Esophagus muscularis mucosa (tissue), 4 donors: ENCODE measurements at places on chromosomes 12 and 14.

DNA sequence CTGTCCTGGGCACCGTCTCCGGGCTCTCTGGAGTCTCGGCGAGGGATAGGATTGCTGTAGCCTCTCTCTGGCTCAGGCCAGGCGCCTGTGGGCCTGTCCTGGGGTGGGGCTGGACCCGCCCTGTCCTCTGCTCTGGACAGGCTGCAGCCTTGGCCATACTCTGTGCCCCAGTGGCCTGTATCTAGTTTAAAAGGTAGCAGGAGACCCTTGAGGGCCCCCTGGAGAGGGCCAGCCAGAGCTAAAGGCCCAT lies 1.8 kb downstream of the KIF26A start:
- H3K36me3 ChIP-seq = no peaks in the 10 kb centered on the region
- no peak for DNase-seq
- H3K4me3 ChIP-seq = peak overlapping the region; percentile 57
- no peak overlapping the region for H3K27ac ChIP-seq

DNA sequence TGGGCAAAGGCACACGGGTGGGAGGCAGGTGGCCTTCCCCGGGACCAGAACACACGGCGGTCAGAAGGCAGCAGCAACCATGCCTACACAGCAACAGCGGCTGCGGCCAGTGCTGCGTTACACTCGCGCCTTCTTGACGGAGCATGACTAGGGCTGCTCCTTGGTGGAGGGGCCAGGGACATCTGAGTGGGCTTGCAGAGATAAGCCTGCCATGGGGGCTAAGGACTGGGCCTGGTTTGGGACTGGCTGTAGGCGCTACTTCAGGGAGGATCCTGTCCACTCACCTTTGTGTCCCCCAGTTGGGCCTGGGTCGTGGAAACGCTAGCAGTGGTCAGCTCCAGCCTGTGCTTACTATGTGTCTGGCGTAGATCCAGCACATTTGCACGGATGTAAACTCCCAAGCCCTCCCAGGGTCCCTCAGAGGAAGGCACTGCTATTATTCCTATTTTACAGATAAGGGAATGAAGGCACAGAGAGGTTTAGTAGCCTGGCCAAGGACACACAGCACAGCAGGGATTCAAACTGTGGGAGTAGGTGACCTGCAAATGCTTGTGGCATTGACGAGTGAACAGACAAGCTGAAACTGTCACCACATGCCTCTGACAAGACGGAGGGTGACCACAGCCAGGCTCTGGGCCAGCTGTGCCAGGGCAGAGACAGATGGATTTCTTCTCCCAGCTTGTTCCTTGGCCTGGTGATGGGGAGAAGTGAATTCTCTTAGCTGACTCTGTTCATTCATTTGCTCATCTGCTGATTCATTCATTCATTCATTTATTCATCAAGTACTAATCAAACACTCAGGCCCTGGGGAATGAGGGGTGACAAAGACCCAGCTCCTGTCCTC lies 31.9 kb upstream of the DLK1 start:
- no peaks in the 10 kb centered on the region for H3K4me1 ChIP-seq
- H3K27me3 ChIP-seq = no peaks in the 10 kb centered on the region
- H3K36me3 ChIP-seq = no peaks in the 10 kb centered on the region

GRCh38 chr14:22882529-22883172 lies 371 bp upstream of the REM2 start:
- peaks cover 5% of the 10 kb centered on the region for H3K27me3 ChIP-seq
- peaks cover 21% of the 10 kb centered on the region for H3K36me3 ChIP-seq
- DNase-seq = no peak
- H3K27ac ChIP-seq = no peak overlapping the region

DNA sequence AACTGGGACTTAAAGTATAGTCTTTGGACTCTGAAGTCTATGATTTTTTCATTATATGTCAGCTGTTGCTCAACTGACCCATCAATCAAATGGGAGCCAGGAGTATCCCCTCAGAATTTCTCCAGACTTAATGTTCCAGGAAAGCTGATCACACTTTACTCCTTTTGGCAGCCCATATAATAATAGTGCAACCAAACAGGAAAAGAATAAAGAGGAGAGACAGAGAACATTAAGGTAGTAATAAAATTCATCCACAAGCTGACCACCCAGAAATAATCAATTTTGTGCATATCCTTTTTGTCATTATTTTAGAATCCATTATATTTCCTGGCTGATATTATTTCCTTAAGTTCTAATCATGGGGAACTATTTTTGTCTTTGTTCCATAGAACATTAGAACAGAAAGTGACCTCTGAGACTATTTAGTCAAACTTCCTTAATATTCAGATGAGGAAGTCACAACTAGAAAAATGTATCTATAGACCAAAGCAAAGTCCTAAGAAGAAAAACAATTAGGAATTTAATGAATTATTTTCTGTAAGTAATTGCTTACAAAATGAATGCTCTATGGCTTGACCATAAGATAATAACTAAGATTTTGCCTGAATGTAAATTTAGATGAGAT lies 238.1 kb upstream of the SEL1L start:
- no peak for DNase-seq
- no peak overlapping the region for H3K4me3 ChIP-seq
- no peaks in the 10 kb centered on the region for H3K36me3 ChIP-seq

DNA sequence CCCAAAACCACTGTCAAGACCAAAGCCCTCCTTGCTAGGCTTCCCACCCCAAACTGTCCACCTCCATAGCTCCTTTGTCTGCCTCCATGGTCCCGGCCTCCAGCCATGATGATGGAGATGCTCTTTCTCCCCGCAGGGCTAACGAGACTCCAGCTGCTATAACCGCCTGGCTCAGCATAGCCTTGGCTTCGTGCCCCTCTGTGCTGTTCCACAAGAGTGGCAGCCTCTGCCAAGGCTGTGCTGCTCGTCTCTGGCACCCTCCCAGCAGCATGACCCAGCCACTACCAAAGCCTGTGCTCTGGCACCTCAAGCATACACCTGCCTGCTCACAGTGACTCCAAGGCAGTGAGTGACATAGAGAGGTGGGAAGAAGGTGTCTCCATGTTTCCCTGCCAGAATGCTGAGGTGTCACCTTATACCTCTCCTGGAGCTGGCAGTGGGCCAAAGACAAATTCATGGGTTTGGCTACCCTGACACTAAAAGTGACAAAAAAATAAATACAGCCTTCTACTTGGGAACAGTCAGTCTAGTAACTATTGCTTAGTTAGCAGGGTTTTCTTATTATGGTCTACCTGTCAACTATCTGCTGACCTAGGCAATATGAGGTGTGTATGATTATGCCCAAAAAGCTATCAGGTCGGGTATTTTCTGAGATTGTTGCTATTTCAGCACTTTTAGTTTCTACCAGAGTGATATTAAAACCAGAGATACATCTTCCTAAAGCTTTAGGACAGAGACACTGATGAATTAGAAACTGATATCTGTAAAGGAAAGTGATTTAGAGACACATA lies 16.1 kb upstream of the KRT73 start:
- no peak overlapping the region for H3K27ac ChIP-seq
- no peaks in the 10 kb centered on the region for H3K36me3 ChIP-seq
- H3K4me3 ChIP-seq = no peak overlapping the region
- peaks cover 19% of the 10 kb centered on the region for H3K4me1 ChIP-seq

- no peak for DNase-seq
- H3K27ac ChIP-seq = no peak overlapping the region
- H3K4me3 ChIP-seq = no peak overlapping the region
- no peaks in the 10 kb centered on the region for H3K4me1 ChIP-seq
Observed at GRCh38 chr14:89014569-89014850, 190.1 kb downstream of the TTC8 start.

DNA sequence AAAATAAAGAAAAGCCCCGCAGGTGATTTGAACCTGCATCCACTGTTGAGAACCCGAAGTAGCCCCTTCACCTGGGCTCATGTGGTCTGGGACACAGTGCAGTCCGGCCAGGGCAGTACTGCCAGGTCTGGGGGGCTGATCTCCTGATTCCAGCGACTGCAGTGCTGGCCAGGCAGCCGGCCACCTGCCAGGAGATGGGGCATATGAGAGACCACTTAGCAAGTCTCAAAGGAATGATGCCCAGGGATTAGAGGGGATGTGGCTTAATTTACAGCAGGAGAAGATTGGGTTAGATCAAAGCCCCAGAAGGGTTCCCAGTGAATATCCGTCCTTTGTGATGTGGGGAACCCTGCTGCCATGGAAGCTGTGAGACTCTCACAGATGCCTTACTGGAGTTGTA lies 113.3 kb downstream of the PRMT8 start:
- H3K27me3 ChIP-seq = peaks cover 6% of the 10 kb centered on the region
- DNase-seq = no peak
- H3K27ac ChIP-seq = no peak overlapping the region
- no peak overlapping the region for H3K4me3 ChIP-seq

DNA sequence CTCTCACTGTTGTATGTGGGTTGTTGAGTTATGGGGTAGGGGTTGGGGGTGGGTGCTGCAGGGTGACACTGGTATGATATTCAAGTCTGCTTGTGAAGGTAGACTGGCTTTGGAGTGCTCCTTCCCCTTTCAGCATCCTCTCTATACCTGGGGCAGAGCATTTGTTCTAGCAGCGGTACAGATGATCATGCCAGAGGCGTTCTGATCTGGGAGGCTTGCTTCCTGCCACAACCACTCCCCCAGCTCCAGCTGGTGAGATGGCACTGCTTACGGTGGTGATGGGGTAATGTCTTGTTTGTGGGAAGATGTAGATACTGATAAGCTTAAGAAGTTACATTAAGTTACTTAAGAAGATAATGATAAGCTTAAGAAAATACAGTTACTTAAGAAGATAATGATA lies 131.8 kb downstream of the ERC1 start:
- no peak for DNase-seq
- no peaks in the 10 kb centered on the region for H3K36me3 ChIP-seq
- H3K27me3 ChIP-seq = no peaks in the 10 kb centered on the region
- no peaks in the 10 kb centered on the region for H3K4me1 ChIP-seq
- H3K4me3 ChIP-seq = no peak overlapping the region

DNA sequence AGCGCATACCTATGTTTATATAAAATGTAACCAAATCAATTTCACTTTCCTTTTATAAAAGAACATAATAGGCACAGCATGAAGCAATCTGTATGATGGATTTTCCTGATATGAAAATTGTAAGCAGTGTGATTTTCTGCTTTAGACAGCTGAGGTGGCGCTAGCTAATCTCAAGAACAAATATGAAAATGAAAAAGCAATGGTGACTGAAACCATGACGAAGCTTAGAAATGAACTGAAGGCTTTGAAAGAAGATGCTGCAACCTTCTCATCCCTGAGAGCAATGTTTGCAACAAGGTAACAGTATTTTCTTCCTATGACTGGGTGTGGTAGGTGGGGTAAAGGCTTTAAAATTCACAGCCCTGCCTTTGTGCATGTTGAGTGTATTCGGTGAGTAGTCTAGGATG lies 65.0 kb upstream of the FGD4 start:
- no peak overlapping the region for H3K27ac ChIP-seq
- H3K4me1 ChIP-seq = no peaks in the 10 kb centered on the region
- no peak for DNase-seq
- H3K27me3 ChIP-seq = no peaks in the 10 kb centered on the region

DNA sequence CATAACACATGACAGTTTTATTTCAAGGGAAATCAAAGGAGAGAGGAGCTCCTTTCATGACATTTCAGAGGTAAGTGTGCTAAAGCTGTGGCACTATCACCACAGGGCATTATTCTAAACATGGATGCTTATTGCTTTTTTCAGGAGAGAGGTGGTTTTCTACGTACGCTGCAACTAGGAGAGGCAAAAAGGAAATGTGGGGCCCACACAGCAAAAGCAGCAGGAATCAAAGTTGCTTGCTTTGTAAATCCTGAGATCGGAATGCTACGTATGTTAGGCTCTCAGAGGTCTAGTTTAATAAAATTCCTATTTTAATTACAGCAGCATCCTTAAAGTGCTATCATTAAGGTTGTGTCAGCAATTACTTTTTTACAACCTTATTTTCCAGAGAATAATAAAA lies 55.0 kb upstream of the GRIP1 start:
- H3K36me3 ChIP-seq = no peaks in the 10 kb centered on the region
- no peaks in the 10 kb centered on the region for H3K4me1 ChIP-seq
- no peak for DNase-seq
- H3K4me3 ChIP-seq = no peak overlapping the region
- no peak overlapping the region for H3K27ac ChIP-seq

GRCh38 chr12:5742258-5742657 lies 202.8 kb downstream of the ANO2 start:
- peaks cover 7% of the 10 kb centered on the region for H3K4me1 ChIP-seq
- no peak overlapping the region for H3K4me3 ChIP-seq
- no peak for DNase-seq

- H3K27me3 ChIP-seq = no peaks in the 10 kb centered on the region
- H3K4me1 ChIP-seq = peaks cover 20% of the 10 kb centered on the region
- H3K36me3 ChIP-seq = peaks cover 48% of the 10 kb centered on the region
- H3K4me3 ChIP-seq = no peak overlapping the region
- no peak overlapping the region for H3K27ac ChIP-seq
- DNase-seq = no peak
Observed at GRCh38 chr14:36313206-36313605, 7.2 kb downstream of the MBIP start.

DNA sequence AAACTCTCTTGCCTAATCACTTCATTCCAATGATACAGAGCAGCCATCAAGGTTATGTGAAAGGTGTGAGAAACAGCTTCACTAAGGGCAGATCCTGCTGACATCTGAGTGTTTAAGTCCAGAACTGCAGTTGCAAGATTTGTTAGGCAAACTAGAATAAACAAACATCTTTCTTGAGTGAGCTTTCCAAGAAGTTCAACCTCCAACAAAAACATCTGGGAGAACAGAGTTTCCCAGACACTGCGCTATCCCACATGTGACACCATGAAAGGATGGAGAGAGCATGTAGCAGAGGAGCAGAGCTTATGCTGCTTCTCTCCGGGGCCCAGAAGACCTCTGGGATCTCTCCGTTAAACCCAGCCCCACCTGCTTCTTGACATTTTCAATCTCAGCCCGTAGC lies 5.6 kb downstream of the KRT76 start:
- no peaks in the 10 kb centered on the region for H3K4me1 ChIP-seq
- no peak for DNase-seq
- peaks cover 4% of the 10 kb centered on the region for H3K27me3 ChIP-seq
- H3K4me3 ChIP-seq = no peak overlapping the region
- no peak overlapping the region for H3K27ac ChIP-seq

- peak; percentile 93 for DNase-seq
- peak overlapping the region; percentile 93 for H3K27ac ChIP-seq
- H3K27me3 ChIP-seq = no peaks in the 10 kb centered on the region
Observed at GRCh38 chr12:76032043-76032981, 736 bp upstream of the PHLDA1 start.
